ENCODE measurements at places on chromosomes 5 and 9.

- DNase-seq: no peak
These were observed 44.1 kb downstream of the SUSD1 start for GRCh38 chr9:112130997-112131396.

GRCh38 chr5:717143-717542 lies 24.0 kb upstream of the TPPP start:
- no peak for DNase-seq

- no peak for DNase-seq
These were observed 12.4 kb upstream of the ARAP3 start for GRCh38 chr5:141694479-141694878.

DNA sequence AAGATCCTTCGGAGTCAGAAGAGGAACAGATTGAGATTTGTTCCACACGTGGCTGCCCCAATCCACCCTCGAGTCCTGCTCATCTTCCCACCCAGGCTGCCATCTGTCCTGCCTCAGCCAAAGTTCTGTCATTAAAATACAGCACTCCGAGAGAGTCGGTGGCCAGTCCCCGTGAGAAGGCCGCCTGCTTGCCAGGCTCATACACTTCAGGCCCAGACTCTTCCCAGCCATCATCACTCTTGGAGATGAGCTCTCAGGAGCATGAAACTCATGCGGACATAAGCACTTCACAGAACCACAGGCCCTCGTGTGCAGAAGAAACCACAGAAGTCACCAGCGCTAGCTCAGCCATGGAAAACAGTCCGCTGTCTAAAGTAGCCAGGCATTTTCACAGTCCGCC lies 85.9 kb downstream of the GOLPH3 start:
- DNase-seq: no peak

DNA sequence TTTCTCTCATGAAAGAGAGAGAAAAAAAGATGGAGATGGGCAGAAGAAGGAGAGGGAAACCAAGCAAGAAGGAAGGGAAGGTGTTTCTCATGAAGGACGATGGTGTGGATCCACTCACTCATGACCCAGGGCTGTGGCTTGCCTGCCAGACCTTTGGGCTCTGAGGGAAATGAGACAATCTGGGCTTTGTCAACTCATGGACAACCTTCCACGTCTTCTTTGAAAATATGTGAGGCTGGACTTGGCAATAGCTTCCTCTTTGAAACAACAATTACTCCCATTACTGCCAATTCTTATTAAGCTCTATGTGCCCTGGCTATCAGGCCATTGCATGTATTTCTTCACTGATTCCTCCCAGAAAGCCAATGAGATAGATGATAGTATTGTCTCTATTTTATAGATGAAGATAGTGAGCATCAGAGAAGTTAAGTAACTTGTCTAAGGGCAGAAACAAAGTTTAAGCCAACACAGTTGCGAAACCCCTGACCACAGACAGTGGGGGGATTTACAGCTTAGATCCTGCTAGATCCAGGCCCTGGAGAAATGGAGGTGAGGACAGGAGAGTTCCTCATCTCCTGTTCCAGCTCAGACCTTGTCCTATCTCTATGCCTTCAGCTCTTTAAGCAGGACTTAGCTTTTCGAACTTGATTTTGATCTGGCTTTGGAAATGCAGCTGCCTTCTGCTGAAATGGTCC lies 132.4 kb downstream of the GCNT1 start:
- DNase-seq: no peak

GRCh38 chr9:137286975-137287383 lies 9.5 kb downstream of the TOR4A start:
- DNase-seq: no peak

GRCh38 chr5:139670369-139671095 lies 22.4 kb downstream of the CXXC5 start:
- DNase-seq: no peak

- no peak for DNase-seq
These were observed 38.2 kb downstream of the NIPSNAP3B start for GRCh38 chr9:104802110-104802509.

DNA sequence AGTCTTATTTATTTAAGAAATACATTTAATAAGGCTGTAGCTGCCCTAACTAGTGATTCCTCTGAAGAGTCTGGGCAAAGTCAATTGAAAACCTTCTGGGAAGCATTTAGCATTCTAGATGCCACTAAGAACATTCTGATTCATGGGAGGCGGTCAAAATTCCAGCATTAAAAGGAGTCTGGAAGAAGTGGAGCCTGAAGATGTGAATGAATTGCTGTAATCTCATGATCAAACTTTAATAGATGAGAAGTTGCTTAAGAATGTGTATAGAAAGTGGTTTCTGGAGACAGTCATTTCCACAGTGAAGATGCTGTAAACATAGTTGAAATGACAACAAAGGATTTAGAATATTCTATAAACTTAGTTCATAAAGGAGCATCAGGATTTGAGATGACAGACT lies 61.4 kb downstream of the WDR41 start:
- DNase-seq: no peak

DNA sequence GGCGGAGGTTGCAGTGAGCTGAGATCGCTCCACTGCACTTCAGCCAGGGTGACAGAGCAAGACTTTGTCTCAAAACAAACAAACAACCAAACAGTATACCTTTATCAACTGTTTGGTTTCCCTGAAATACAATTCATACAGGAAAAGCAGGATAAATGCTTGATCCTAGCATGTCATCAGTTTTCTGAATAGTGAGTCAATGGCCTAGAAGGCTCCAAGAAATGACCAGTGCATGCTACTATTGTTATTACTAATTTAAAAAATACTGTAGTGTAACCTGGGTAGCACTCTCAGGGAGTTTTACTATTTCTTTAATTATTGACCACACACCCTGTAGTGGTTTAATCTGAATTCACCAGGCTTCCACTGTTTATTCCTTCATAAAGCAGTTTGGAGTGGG lies 101.0 kb upstream of the PTPN3 start:
- no peak for DNase-seq

DNA sequence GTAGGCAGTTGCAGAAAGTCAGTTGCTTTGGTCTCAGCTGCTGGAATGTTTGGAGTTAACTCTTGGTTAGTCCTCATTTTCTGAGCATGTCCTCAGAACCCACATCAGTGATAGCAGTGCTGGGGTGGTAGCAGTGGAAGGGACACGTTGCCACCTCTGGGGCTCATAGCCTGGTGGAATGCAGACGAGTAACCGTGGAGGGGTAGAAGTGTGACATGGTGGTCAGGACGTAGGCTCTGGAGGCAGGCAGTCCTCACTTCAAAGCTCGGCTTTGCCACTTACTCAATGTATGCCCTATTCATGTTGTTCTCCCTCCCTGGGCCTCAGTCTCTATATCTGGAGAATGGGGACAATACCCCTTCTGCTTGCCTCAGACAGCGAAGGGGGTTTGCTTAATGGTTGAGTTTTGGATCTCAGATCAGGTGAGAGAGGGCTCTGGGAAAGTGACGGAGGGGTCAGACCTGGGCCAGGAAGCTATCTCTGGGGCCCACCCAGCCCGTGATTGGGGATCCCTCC lies 62.8 kb downstream of the RGS3 start:
- DNase-seq: no peak

DNA sequence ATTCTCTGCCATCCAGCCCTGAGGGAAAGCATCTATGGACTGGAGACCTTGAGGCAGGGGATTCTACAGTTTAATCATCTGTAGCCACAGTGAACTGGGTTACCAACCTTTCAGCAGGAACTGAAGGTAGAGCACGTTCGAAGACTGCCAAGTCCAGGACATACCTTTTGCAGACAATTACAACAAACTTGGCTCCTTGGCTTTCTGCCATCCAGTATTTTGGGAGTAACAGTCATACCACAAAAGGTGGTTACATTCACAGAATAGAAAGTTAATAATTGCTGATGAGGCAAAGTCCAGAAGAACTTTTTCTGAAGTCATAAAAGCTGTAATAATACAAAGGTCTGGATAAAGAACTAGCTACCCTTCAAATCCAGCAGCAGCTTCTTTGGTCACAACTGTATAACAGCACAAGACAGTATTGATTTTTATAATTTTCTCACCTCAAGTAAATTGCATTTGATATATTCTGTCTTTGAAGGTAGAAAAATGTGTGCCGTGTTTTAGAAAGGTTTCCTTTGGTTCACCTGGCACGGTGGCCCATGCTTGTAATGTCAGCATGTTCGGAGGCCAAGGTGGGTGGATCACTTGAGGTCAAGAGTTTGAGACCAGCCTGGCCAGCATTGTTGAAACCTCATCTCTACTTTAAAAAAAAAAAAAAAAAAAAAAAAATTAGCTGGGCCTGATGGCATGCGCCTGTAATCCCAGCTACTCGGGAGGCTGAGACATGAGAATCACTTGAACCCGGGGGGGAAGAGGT lies 236.6 kb downstream of the NR3C1 start:
- DNase-seq: no peak

DNA sequence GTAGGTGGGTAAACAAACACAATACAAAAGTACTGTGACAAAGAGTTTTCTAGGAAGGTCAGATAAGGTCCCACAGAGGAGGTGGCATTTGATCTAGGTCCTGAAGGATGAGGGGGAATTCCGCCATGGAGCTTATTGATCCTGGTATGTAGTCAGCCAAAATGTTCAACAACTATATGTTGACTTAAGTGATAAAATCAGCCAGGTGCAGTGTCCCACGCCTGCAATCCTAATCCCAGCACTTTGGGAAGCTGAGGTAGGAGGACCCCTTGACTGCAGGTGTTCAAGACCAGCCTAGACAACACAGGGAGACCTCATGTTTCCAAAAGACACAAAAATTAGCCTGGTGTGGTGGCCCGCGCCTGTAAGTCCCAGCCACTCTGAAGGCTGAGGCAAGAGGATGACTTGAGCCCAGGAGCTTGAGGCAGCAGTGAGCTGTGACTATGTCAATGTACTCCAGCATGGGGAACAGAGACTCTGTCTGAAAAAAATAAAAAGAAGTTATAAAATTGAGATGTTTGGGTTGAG lies 46.4 kb upstream of the PLIN2 start:
- no peak for DNase-seq

- no peak for DNase-seq
These were observed 666.3 kb downstream of the DNAH5 start for GRCh38 chr5:13278148-13278547.

DNA sequence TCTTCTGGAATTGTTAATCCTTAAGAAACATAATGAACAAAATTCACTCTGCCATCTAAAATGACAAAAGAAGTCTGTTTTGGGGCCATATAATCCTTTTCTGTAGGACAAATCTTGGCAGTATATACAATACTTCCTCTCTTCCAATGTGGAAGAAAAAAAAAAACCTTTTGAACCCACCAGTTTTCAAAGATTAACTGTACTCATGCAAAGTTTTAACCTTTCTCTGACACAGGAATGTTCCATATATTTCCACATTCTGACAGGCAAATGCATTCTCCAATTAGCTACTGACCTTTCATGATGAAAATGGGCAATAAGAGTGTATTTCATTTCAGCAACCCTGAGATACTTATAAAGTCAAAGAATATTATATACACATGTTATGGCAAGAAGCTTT lies 65.4 kb downstream of the RNF130 start:
- DNase-seq: no peak

DNA sequence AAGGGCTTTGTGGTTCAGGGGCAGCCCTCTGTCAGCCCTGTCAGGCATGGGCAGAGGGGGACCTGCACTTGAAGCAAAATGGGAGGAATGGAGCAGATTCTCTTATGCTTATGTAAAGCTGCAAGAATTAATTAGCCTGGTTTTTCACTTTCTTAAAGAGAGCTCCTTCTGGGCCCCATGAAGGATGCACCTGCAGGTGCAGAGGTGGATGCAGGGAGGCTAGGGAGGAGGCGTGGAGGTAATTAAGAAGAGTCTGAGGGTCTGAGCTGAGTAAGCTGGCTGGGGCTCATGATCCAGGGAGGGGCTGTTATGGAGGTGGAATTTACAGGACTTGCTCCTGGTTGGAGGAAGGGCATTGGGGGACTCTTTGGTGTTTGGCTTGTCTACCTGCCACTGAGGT lies 22.0 kb downstream of the NSG2 start:
- DNase-seq: no peak

DNA sequence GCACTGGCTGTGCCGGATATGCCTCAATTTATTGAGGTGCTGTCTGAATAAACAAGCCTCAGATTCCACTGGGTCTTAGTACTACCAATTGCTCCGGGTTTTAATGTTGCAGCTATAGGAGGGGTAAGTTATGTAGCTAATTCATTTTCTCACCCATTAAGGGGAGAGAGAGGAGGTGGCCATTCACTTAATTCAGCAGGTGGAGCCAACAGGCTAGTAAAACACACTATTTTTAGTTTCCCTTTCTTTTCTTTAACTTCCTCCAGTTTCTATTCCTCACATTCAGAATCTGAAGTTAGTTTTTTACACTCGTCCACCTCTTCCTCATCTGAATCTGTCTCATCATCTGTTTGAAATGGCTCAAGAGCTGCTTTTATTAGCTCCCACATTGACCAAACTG lies 105.6 kb upstream of the CDH10 start:
- no peak for DNase-seq

- no peak for DNase-seq
These were observed 38.2 kb upstream of the ARSB start for GRCh38 chr5:79023348-79023747.

DNA sequence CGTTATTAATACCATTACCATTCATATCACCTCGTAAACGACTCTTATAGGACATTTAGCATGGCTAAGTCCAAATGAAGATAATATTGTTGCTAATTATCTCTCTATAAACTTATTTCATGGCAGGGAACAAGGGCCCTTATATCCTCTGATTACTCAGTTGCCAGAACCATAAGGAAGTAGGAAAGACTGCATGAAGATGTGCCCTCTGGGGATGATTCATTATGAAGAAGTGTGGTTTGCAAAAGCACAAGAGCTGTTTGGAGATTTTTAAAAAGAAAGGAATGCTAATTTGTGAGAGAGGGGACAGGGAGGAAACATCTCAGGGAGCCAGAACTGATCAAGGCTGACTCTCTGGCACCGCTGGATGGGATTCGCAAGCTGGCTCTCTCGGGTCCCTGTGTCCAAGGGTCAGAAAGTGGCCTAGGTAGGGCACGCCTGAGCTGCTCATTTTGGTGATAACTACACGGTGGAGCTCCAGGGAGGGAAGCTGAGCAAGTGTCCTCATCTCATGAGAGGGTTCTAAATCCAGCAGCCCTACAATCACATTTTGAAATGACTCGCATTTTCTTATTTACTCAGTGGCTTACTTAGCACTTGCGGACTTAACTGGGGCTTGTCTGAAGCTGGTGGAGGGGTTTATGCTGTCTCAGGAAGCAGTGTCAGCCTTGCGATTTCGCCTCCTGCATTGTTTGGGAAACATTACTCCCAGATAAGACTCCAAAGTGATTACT lies 136.8 kb downstream of the C5orf15 start:
- DNase-seq: no peak

DNA sequence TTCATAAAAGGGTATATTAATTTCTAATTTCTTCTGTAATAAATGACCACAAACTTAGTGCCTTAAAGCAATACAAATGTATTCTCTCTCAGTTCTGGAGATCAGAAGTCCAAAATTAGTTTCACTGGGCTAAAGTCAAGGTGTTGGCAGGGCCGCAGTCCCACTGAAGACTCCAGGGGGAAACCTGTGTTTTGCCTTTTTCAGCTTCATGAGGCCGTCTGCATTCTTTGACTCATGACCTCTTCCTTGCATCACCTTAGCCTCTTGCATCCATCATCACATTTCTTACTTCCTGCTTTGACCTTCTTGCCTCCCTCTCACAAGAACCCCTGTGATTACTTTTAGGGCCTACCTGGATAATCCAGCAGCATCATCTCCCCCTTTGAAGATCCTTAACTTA lies 42.0 kb upstream of the ALDH1B1 start:
- DNase-seq: no peak
